ENCODE measurements at places on chromosomes 3 and 15.

- DNase-seq: no peak
Observed at GRCh38 chr3:48536116-48536515, 20.5 kb downstream of the PFKFB4 start.

DNA sequence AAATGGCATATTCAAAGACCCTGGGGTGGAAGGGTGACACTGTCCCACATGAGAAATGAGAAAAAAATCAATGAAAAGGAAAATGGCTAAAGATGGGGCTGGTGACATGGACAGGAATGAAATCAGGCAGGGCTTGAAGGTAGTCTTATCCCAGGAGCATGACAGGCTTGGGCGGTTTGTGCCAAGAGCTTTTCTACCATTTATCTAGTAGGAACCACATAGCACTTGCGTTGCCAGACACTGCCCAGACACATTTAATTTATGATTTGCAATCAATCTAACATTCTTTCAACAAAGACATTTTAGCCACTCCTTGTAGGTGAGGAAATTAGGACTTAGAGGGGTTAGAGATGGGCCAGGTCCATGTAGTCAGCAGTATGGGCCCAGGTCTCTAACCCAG lies 106.6 kb upstream of the NR2F2 start:
- DNase-seq: no peak

- DNase-seq: no peak
Observed at GRCh38 chr3:58884453-58884852, 165.4 kb downstream of the CFAP20DC start.

DNA sequence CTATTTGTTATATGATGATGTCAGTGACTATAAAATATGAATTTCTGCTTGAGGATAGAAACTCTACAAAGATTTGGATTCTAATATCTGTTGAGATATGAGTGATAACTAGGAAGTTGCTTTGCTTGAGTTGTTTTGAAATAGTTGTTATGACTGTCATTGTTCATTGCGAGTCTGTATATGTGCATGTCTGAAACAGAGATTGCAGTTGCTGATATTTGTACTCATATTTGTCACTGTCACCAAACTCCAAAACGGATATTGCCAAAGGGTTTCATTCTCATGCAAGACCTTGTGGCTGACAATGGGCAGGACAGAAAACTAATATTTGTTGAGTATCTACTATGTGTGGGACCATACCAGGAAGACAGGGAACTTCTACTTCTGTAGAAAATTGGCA lies 240.2 kb downstream of the CD47 start:
- DNase-seq: no peak

GRCh38 chr15:84834969-84835368 lies 17.8 kb downstream of the ALPK3 start:
- DNase-seq: no peak

GRCh38 chr3:177948716-177949425 lies 587.4 kb upstream of the KCNMB2 start:
- DNase-seq: no peak

DNA sequence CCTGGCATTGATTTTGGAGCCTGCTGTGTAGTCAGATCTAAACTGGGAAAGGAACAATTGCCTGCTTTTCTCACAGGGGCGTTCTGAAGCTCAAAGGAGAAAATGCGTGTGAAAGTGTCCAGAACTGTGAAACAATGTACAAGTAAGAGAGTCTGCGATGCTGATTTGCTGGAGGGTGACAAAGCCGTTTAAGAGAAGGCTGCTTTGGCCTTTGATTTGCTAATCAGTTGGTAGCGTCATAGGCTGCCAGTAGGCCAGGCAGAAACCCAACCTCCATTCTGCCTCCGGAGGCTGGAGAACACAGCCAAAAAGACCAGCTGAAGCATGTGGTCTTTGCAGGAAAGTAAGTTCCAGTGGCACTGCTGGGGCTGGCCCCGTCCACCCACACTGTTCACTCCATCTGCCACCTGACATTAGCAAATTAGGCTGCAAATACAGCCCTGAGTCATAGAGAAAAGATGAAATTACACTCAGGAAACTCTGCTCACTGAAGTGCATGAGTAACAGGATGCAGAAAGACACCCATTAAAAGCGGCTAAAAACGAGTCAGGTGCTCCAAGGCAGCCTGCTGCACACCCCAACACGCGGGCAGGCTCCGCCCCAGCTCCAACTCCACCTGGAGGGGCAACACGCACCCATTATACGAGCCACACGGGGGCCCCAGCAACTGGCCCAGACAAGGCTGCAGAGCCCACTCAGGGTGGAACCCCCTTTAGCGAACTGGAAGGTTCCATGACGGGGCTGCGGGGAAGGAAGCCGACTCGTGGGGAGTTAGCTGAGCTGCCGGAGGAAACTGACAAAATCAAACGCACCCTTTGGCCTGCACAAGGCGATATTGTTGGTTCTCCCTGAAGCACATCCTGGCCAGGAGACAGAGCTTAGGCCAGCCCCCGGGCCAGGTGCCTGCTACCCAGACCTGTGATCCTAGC lies 31.6 kb downstream of the ZDHHC19 start:
- peak; percentile 61 for DNase-seq

GRCh38 chr15:44726136-44726535 lies 10.2 kb upstream of the TRIM69 start:
- no peak for DNase-seq

DNA sequence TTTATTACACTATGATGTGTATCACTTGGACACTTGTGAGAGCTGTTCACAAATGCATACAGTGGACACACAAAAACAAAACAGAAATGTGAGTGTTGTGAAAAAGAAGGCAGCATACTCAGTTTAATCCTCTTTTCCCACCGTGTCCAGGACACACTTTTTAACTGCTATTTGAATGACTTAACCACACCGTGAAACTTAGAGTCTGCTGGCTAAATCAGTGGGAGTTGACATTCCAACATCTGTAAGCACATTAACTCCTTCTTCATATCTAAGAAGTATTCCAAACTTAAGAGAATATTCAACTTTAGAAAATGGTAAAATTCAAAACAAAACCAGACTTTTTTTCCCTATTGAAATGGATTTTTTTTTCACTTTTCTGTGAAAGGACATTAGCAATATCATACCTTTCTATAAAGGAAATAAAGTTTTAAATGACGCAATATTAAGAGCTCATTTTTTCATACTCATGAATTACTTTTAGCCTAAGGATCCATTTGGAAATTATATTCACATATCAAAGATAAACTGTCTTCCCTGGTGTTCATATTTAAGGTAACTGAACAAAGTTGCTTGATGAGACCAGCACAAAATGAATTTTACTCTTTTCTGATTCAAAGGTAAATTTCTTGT lies 316.6 kb downstream of the RBMS3 start:
- no peak for DNase-seq

- no peak for DNase-seq
Observed at GRCh38 chr15:69319384-69320375, 21.0 kb downstream of the PAQR5 start.

DNA sequence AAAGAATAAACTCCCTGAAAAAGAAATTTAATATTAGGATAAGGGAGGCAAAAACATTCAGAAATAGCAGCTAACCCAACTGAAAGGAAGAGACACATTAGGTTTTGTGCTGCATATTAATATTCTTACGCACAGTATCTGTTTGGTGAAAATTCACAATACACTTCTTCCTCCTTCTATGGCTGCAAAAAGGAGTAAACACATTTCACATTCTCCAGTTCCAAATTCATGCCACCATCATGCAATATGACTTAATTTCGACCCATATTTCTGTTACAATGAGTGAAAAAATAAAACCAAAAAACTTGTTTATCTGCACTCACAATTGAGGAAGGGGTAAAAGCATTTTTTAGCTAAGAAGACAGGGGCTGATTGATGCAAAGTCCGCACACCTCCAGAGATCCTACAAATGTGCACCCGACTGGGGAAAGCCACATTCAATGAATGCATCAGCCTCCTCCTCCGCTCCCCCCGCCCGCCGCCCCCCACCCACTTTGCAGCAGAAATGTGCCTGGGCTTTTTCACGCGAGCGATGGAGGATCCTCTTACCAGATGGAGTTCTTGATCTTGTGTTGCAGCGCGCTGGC lies 1.0 kb downstream of the RFX7 start:
- no peak for DNase-seq

DNA sequence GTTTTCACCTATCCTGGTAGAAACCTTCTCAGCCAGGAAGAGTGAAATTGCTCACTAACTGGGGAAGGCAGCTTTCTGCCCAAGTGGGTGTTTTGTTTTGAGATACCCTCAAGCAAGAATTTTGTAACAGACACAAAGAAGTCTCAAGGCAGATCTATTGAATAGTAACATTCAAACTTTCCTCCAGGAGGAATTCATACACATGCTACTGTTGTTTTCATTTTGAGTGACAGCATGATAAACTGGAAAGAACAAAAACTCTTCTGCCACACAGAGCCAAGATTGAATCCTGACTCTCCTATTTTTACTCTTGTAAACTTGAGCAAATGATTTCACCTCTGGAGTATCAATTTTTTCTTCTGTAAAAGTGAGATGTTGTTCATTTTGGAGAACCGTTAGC lies 54.8 kb upstream of the MBNL1 start:
- no peak for DNase-seq

DNA sequence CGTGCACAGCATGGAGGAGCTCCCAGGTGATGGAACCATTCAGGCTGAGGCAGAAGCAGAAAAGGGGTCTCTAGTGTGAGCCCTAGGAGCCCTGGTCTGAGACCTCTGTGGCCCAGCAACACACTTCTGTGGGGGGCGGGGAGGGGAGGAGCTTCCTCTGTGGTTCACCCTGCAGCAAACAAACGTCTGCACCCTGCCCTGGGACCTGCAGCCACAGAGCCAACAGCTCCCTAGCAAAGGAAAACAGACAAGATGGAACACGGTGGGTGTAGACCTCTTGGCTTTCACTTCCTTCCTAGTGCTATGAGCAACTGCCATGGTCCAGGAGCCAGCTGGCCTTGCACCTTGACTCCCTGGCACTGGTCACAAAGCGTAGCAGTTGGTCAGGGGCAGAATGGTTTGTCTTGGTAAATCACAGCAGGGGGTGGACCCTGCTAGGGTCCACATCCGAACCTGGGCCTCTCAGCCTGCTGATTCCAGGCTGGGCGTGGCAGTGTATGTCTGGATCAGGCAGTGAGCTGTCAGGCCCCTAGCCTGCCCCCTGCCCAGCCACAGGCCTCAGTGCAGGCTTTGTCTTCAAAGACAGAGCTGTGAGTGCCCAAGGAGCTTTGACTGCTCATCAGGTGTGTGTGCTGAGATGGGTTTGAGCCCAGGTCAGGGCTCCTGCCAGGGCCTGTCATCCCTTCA lies 6.7 kb downstream of the AMIGO3 start:
- DNase-seq: no peak

DNA sequence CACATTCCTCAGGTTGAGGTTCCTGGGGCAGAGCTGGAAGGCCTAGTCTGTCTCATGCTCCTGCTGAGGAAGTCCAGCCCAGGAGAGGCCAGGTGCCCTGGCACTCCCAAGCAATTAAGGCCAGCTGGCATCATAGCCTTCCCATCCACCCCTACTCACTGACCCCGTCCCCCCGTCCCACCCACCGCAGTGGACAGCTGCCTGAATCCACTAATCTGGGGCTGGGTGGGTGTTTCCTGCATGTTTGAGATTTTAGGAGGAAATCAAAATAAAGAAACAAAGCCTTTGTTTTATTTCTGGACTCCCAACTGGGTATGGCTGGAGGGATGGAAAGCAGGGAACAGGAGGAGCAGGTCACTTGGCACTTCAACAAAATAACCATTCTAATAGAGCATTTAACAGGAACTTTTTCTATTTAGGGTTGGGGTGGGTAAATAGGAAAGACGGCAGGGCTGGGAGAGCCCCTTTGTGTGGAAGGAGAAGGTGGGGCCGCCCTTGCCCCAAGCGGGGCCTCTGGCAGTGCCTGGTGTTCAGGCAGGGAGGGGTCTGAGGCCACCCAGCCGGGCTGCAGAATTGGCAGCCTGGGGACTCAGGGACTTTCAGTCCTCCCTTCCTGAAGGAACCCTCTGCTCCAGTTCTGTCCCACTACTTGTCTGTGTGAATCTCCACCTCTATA lies 8.5 kb downstream of the MRAS start:
- DNase-seq: no peak

GRCh38 chr3:111702996-111703985 lies 108.1 kb upstream of the ZBED2 start:
- DNase-seq: no peak

DNA sequence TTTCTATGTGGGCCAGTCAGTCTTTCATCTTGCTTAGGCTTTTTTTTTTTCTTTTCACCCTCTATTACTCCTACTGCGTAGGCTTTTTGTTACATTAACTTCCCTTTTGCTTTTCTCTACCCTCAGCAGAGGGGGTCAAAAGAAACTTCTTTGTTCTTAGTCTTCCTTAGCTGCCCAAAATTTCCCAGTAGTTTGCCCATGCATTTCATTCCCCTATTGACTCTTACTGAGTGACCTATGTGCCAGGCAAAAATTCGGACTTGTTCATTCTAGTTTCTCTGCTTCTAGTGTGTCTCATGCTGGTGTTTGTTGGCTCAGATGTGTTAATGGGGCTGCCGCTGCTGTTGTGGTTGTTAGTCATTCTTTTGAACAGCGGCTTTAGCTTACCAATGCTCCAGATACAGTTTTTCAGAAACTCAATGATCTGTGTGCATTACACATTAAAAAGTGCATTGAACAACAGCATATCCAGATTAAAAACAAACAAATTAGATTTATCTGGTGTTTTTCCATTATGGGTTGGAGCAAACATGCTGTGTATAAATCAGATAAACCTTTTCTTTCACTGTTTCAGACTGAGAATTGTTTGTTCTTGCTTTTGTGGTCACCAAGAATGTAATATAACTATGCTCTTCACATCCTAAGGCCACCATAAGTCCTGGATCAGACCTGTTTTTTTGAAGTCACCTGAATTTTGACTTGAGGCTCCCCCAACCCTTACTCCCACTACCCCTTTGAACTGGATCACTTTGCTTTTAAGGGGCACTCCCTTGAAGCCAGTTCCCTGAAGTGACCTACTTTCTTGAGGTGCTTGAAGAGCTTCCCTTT lies 43.1 kb downstream of the PDE8A start:
- no peak for DNase-seq

DNA sequence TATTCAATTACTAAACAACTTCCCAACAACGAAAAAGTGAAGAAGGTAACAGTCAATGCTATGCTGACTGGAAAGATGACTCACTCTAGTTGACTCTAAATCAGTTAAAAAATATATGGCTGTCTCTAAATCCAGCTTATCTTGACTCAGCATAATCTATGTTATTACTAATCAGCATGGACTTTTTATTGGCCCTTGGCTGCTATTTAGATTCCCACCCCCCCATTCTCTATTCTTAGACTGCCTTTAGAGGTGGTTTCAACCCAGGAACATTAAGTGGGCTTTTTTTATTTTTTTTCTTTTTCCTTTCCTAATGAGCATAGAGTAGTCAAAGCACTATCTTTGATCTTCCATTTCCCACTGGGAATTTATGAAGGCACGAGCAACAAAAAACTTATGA lies 1.9 kb downstream of the PCOLCE2 start:
- no peak for DNase-seq

- peak; percentile 14 for DNase-seq
Observed at GRCh38 chr3:61561374-61562041, at the start of gene PTPRG. Gene PTPRG (plus strand): TSS chr3:61561571. CDS start chr3:61562288, 717 bp downstream.

- no peak for DNase-seq
Observed at GRCh38 chr3:105529456-105529855, 162.7 kb downstream of the ALCAM start.

DNA sequence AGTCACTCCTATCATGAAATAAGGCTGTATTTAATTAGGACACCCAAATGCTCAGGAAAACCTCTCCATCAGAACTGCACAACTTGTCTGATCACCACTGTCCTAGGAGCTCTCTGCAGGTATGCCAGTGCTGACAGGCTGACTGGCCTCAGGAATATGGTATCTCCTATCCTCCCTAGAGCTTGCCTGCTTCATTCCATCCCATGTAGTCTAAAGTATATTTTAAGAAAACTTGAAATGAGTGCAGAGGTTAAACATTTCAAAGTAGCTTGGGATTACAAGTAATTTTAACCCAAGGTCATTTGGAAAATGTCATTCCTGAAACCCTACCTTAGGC lies 23.7 kb downstream of the FILIP1L start:
- DNase-seq: no peak

GRCh38 chr3:13718436-13718835 lies 161.4 kb downstream of the WNT7A start:
- no peak for DNase-seq

Measured in activated CD4-positive, alpha-beta T cell treated with anti-CD3 and anti-CD28 coated beads for 24 hours (primary cell).